Thyroid gland (tissue), 4 donors: ENCODE measurements at places on chromosomes 1 and 21. TPM values are rescaled to one million over a fixed set of nuclear protein-coding genes. Genes with fewer than 3 reads are reported as not detected.

DNA sequence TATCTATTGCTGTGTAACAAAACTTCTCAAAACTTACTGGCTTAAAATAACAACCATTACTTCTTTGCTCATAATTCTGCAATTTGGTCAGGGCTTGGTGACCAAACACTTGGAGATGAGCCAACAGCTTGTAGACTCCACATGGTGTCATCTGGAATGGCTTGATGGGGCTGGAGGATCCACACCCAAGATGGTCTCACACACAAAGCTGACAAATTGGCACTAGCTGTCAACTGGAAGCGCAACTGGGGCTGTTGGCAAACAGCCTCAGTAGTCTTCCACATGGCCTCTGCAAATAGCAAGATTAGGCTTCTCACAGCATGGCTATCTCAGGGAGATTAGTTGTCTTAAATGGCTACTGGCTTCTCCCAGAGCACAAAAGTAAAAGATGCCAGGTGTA, 27.1 kb upstream of the MTF2 start:
- H3K27ac ChIP-seq, result no peak overlapping the region
- H3K4me3 ChIP-seq, result no peak overlapping the region
- no peaks in the 10 kb centered on the region for H3K36me3 ChIP-seq
- DNase-seq, result no peak

DNA sequence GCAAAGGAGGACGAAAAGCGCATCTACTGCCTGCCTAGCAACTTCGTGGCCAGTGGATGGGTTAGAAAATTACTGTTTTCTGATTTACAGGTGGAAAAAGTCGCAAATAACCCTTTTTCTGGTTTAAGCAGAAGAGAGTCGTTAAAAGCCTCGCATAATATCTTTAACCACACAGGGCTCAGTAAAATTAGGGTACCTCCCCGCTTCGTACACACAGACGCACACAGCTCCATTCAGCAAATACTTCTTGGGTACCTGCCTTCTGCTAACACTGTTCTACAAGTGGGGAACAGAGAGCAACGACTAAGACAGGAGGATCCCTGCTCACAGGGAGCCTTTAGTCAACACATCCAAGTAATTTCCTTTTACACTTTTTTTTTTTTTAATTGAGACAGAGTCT, 704 bp downstream of the ALG6 start:
- H3K4me1 ChIP-seq, result no peaks in the 10 kb centered on the region
- H3K27me3 ChIP-seq, result no peaks in the 10 kb centered on the region
- peak overlapping the region; percentile 80 for H3K27ac ChIP-seq
- peak overlapping the region; percentile 70 for H3K4me3 ChIP-seq
- no peak for DNase-seq

GRCh38 chr1:223827193-223827663, 18.5 kb downstream of the TP53BP2 start:
- H3K4me1 ChIP-seq, result peaks cover 40% of the 10 kb centered on the region
- DNase-seq, result no peak

Gene ITGB2
- total RNA-seq, result 18.4 TPM

Gene ITPKB
- total RNA-seq, result 21.5 TPM

GRCh38 chr1:218837051-218837450, 336.6 kb upstream of the LYPLAL1 start:
- H3K4me1 ChIP-seq, result no peaks in the 10 kb centered on the region
- no peak overlapping the region for H3K4me3 ChIP-seq
- no peaks in the 10 kb centered on the region for H3K27me3 ChIP-seq
- no peak for DNase-seq
- H3K36me3 ChIP-seq, result no peaks in the 10 kb centered on the region
- H3K27ac ChIP-seq, result no peak overlapping the region
